ENCODE measurements at places on chromosomes 6 and 20.

DNA sequence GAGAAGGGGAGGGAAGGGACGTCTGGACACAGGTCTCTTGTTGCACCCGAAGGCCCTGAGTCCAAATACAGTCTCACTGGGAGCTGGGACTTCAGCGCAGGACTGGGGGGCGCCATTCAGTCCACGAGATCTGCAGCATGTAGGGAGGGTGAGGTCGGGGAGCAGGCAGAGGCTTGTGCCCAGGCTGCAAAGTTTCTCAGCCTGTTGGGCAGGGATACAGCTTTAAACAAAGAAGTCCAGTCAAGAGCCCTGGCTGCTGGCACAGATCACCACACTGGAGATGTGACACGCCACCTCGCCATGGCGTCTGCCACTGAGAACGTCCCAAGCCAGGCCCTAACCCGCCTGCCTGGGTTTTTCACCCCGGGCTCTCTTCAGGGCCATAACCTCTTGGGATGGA lies 256.6 kb downstream of the DLL1 start:
- DNase-seq = no peak

DNA sequence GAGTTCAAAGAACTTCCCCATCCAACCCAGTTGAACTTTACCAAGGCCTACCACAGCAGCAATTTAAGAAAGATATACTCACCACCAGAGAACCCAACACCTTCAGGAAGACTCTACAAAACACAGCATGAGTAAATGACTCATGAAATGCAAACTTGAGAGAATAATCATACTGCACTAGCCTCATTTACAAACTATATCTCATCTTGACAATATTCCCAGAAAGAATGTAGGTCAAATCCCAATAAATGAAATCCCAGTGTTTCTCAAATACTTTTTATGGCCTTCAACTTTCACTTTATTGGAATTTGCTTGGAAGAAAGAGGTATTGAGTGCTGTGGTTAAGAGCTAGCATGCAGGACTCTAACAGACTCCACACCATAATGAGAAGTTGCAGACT lies 60.0 kb downstream of the FYN start:
- no peak for DNase-seq

DNA sequence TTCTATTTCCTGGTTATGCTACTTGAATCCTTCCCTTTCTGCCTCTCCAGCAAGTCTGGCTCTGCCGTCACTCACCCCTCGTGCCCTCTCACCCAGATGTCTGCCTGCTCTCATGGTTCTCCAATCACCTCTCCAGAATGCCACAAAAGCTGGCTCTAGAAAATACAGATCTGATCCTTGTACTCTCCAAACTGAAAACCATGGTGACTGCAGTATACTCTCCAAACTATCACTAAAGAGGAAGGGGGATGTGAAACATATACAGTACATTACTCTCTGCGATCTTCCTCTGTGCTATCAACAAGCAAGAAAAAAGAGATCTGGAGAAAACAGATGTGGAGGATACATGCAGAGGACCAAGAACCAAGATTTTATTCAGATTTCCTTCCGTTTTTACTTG lies 91.1 kb downstream of the ATXN1 start:
- no peak for DNase-seq

GRCh38 chr20:45456632-45457031 lies 12.9 kb upstream of the WFDC2 start:
- no peak for DNase-seq

DNA sequence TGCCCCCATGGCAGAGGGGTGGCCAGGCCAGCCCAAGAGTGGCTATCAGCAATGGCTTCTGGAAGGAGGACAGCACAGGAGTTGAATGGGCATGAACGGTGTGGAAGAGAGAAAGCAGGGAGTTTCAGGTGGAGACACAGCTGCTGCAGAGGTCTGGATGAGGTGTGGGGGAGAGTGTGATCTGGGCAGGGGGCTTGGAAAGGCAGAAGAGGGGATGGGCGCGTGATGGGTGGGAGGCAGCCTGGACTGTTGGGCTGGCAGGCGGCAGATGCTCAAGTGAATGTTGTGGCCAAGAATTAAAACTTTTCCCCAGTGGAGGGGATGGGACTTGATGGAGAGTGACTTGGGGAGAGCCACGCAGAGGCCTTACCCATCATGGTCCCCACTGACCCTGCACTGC lies 46.5 kb downstream of the TOX2 start:
- DNase-seq = no peak

GRCh38 chr6:44192428-44193041 lies 24.2 kb upstream of the MYMX start:
- DNase-seq = no peak
